ENCODE measurements at places on chromosomes 3 and 15.

DNA sequence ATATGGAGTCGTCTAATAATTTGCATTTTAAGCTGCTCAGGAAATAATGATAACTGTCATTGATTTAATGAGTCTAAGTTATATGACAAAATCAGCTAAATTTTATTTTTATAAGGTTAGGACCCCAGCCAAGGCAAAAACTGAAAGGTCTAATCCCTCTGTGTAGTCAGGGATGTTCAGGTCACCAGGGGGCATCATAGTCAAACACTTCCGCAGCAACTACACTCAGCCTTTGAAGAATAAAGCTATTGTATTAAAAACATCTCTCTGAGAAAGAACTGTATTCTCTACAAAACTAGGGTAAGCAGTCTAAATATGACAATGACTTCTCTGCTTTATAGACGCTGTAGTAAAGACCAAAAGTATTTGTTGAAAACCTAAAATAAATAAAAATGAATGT, 15.0 kb downstream of the INTS14 start:
- DNase-seq, result no peak

- DNase-seq, result no peak
Measured at GRCh38 chr3:189967254-189967865, 153.3 kb downstream of the P3H2 start.

- DNase-seq, result no peak
Measured at GRCh38 chr3:134681522-134681900, 30.7 kb upstream of the KY start.

DNA sequence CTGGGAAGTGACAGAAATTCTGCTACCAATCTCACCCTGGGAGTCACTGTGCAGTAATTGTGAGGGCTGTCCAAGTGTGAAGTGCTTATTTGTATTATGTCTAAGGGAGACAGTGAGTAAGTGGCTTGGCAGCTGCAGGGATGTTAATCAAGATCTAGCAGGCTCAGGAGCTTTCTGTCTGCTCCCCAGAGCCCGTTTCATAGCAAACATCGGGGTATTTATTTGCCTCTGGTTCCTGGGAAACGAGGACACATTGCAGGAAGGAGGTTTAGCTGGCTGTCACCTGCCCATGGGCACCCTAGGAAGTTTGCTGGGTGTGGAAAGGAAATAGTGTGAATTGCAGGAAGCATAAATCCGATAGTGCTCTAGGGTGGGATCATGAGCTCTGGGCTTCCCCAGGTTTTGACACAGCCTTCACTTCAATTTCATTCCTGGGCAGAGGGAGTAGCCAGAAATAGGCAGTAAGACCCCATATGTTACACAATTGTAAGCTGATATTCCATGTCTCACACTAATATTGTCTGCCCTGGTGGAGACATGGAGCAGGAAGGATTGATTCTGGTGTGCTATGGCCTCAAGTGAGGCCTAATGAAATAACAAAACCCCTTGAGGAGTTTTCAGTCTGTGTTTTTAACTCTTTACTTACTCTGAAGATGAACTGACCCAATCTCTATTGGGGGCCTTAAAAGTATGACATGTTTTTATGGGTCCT, 74.1 kb upstream of the MITF start:
- DNase-seq, result no peak

DNA sequence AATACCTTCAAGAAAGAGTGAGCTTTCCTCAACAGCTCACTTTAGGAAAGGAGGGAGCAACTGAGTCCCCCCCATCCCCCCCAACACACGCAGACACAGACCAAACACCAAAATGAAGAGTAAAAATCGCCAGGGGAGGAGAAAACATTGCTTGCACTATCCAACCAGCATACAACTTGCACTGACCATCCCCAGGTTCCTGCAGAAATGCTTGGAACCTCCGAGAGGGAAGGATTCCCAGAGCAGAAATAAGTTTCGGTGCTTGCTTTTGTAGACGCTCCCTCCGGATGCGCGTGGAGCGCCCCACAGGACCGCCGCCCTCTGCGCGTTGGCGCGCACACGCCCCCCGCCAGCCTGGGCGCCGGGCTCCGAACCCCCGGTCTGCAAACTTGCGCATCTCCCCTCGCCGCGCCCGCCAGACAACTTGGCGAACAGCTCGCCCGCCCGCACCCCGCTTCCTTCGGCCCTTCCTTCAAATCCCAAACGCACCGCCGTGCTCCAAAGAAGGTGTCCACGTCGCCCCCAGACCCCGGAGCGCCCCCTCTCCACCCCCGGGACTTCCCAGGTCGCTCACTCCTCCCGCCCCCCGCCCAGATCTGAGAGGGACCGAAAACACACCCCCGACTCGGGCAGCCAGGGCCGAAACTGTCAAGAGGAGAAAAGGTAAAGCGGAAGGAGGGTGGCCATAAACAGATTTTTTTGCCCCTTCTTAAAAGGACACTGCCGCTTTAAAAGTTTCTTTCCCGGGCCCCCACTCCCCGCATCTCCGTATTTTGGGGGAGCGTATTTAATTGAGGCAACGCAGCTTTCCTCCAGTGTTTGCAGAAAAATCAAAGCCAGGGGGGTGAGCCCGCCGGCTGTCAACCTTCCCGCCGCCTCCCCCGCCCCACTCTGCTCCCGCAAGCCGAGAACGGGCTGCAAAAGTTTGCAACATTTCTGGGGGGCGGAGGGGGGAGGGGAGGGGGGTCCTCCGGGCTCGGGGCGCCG, 859 bp downstream of the RORA start:
- DNase-seq, result no peak

- no peak for DNase-seq
Measured at GRCh38 chr15:51129535-51130188, 35.0 kb upstream of the TNFAIP8L3 start.

DNA sequence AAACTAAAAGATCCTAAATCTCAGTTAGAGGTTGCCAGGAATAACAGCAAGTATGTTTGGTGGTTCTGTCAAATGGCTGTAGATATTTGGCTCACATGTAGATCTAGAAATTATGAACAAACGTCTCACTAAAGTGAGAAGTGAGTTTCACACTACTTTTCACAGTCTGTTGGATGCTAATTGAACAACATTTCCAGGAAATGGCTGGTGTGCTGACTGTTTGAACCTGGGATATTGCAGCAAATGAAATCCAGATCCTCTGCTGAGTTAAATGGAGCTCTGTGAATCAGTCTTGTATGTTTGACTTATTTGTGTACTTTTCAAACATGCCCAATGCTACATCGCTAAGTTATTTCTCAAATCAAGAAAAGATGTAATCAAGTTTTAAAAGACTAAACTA, 21.3 kb upstream of the RSL24D1 start:
- no peak for DNase-seq

- DNase-seq, result no peak
Measured at GRCh38 chr3:37338500-37338899, 164.1 kb upstream of the LRRFIP2 start.

DNA sequence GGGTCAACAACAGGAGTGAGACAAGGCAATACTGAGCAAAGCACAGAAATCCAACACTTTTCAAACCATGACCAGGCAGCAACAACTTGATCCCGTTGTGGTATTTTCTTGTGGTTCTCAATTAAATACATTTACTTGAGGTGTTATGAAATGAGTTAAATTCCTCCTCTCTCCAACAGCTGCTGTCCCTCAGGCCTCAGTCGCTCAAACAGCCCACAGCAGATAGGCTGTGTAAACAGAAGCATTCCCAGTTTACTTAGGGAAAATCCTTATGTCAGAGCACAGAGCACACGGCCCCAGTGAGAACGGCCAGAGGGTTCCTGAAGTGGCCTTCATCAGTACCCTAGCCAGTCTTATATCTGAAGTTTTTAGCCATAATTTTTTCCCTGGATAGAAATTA, 359.9 kb downstream of the AGBL1 start:
- no peak for DNase-seq

Data from activated effector memory CD4-positive, alpha-beta T cell treated with anti-CD3 and anti-CD28 coated beads, Interleukin-2, amount 50 U/mL, for 16 hours (primary cell).